ENCODE measurements at places on chromosomes 2 and 18.

DNA sequence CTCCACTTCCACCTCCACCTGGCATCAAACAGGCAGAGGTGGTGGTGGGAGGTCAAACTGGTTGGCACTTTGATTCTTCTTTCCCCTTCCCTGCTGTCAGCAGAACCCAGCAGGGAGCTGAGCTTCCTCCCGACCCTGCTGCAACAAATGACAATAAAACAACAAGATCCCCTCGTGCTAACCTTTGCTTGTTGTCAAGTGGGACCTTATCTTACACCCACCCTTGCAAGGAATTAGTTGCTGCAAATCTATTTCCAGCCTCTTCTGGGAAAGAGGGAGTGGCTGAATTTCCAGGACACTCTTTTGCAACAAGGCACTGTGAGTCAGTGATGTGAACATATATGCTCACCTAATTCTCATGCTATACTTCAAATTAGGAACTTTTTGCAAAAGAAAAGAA is 655.1 kb downstream of the DSC3 start:
- no peak for DNase-seq

GRCh38 chr18:58102018-58102417 is 58.0 kb downstream of the NEDD4L start:
- DNase-seq = no peak

GRCh38 chr2:157149270-157149669 is 108.2 kb upstream of the GALNT5 start:
- no peak for DNase-seq

GRCh38 chr18:38616306-38616705 is 1050.7 kb upstream of the CELF4 start:
- no peak for DNase-seq

DNA sequence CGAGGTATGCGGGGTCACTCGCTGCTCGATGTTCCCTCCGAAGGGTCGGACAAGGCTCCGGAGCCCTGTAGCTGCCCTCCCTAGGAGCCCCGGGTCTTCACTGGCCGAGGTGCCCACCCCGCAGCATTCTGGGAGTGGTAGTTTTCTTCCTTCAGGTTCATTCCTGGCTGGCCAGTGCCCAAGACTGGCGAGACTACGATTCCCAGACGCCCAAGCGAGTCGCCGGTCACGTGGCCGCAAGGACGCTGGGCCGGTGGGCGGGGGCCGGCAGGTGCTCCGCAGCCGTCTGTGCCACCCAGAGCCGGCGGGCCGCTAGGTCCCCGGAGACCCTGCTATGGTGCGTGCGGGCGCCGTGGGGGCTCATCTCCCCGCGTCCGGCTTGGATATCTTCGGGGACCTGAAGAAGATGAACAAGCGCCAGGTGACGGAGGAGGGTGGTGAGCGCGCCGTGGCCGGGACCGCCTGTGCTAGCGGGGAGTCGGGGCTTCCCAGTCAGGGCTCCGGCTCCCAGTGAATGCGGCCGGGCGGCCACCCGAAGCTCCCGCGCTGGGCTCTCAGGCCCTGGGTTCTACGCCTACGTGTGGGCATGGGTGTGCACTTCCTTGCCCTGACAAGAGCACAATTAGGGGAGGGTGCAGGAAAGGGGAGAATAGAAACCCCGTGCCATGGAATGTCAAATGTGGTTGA is at the start of gene SEC11C:
TSS of gene SEC11C (plus strand) at position 270 of the 687 bp plus-strand sequence. CDS start at position 335, 65 bp downstream.
- peak; percentile 80 for DNase-seq

GRCh38 chr18:9987345-9987744 is 73.5 kb downstream of the VAPA start:
- no peak for DNase-seq

Data from HS-5 (cell line).